NCI-H1105 (cell line): ENCODE measurements at places on chromosomes 7 and 10.

DNA sequence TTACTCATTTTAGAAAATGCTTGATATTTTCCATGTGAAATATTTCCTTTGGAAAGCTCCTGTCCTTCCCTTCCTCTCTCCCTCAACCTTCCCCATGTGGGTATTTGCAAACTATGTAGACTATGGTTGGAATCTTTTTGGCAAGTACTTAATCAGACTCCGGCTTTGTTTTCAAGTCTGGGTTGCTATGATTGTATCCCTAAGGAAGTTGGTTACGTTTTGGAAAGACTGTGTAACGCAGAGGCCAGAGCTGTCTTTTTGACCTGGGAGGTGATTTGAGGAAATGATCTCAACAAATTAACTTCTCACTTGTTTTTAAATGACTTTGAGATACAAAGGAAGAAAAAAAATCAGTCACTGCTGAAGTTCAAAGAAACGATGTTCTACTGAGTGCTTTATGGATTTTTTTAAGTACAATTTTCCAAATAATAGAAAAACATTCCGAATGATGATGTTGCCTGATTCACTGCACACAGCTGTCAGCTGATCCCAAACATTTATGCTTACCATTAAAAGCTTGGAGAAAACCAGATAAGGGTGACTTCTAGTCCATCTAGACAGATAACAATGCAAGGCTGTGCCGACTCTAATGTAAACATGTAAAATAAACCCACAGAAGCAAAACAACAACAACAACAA, 145.5 kb upstream of the CELF2 start:
- no peak for DNase-seq

DNA sequence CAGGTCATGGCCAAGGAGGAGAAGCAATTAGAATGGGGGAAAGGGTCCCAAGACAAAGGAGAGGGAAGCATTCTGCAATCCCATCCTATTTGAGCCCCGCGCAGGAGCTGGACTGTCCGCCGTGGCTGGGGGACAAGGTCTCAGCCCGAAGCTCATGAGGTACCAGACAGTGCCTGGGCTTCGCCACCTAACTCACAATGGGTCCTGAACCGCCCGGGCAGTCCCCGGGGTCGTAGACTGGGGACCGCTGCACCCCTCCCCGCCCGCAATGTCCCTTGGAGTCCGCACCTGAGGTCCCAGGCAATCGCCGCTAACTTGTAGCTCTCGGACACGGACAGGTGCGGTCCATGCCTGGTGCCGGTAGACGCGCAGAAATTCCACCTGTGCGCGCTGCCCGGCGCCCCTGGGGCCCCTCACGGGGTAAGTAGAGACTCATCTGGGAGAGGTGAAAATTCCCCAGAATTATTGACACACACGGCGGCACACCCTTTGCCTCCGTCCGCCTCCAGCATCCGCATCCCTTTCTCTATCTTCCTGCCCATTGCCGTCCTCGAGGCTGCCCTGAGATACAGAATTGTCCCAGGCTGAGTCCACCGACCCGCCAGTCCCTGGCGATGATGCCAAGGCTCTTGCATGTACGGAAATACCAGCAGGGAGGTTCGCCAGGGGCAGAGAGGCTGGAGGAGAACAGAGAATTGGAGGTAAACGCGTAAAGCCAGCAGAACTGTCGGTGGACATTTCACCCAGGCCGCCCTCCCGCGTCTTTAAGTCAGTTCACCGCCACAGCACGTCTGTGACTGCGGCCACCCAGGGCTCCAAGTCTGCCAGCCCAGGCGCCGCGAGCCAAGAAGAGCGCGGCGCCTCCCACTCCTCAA, 1.8 kb downstream of the CHRM2 start:
- no peak for DNase-seq

DNA sequence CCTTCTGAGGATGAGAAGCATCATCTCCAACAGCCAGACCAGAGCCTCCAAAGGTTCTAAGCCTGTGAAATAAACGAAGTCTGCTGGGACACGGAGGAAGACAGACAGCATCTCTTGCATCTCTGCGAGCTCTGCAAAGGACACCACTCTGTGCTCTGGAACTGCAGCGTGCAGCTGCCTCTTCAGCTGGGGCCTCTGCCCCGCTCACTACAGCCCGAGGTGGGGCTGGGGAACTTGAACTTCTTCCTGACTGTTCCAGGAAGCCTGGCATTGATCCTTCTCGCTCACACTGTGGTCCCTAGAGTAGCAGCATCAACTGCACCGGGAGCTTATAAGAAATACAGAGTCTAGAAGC, 163.3 kb downstream of the USP6NL start:
- no peak for DNase-seq

- DNase-seq: no peak
Measured at GRCh38 chr7:69526570-69526969, 71.7 kb upstream of the AUTS2 start.
